Pancreas (tissue), 10 donors: ENCODE measurements at places on chromosomes 16 and 17.

DNA sequence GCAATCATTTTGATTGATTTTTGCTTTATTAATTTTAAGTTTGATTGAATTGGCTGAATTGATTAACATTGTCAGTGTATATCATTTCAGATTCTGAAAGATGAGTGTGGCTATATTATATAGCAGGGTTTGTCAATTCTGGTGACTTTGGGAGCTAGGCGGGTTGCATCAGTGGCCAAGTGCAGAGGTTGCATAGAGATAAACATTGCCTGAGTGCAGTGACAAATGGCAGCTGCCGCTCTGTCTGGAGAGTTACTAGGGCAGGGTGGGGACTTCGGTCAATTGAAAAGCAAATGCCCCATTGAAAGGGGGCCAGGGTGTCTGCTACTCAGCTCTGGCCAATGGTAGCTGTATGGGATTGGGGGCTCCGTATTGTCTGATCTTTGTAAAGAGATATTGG, 12.7 kb downstream of the SYT17 start:
- no peaks in the 10 kb centered on the region for H3K36me3 ChIP-seq
- no peak overlapping the region for H3K4me3 ChIP-seq
- H3K27me3 ChIP-seq, result no peaks in the 10 kb centered on the region

DNA sequence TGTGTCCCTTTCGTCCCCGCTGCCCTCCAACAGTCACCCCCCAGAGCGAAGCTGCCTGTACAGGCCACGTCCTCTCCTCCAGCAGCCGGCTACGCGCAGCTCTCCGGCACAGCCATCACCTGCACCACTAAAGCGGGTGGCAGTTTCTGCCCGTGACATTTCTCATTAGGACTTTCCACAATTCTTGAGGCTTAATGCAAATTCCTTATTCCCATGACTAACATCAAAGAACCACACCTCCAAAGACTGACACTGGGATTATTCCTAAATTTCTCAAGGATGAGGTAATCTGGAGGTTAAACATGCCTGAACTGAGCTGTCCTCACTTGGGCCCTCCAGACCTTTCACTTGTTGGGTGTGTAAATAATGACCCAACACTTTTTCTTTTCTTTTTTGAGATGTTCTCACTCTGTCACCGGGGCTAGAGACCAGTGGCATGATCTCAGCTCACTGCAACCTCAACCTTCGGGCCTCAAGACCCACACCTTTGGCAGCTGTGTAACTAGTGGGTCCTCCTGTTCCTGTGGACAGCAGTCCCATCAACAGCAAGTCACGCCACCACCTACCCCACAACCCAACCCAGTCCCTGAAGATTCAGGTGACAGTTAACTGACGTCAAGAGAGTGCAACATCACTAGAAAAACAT, 11.7 kb downstream of the ANKRD11 start:
- no peaks in the 10 kb centered on the region for H3K27me3 ChIP-seq
- no peak overlapping the region for H3K27ac ChIP-seq
- peaks cover 16% of the 10 kb centered on the region for H3K4me1 ChIP-seq
- H3K4me3 ChIP-seq, result no peak overlapping the region

GRCh38 chr17:63309021-63309420, 137.1 kb downstream of the CYB561 start:
- no peak overlapping the region for H3K4me3 ChIP-seq
- no peaks in the 10 kb centered on the region for H3K4me1 ChIP-seq
- no peaks in the 10 kb centered on the region for H3K27me3 ChIP-seq
- no peak for DNase-seq

DNA sequence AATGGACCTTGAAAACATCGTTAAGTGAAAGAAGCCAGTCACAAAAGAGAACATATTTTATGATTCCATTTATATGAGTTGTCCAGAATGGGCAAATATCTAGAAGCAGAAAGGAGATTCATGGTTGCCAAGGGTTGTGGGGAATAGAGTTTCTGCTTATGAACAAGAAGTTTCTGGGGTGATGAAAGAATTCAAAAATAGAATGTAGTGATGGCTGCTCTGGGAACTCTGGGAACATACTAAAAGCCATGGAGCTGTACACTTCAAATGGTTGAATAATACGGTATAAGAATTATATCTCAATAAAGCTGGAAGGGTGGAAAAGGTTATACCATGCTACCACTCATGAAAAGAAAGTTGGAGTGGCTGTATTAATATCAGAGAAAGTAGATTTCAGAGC, 18.5 kb downstream of the AKTIP start:
- H3K4me1 ChIP-seq, result no peaks in the 10 kb centered on the region
- H3K27me3 ChIP-seq, result no peaks in the 10 kb centered on the region
- no peaks in the 10 kb centered on the region for H3K36me3 ChIP-seq
- no peak for DNase-seq

DNA sequence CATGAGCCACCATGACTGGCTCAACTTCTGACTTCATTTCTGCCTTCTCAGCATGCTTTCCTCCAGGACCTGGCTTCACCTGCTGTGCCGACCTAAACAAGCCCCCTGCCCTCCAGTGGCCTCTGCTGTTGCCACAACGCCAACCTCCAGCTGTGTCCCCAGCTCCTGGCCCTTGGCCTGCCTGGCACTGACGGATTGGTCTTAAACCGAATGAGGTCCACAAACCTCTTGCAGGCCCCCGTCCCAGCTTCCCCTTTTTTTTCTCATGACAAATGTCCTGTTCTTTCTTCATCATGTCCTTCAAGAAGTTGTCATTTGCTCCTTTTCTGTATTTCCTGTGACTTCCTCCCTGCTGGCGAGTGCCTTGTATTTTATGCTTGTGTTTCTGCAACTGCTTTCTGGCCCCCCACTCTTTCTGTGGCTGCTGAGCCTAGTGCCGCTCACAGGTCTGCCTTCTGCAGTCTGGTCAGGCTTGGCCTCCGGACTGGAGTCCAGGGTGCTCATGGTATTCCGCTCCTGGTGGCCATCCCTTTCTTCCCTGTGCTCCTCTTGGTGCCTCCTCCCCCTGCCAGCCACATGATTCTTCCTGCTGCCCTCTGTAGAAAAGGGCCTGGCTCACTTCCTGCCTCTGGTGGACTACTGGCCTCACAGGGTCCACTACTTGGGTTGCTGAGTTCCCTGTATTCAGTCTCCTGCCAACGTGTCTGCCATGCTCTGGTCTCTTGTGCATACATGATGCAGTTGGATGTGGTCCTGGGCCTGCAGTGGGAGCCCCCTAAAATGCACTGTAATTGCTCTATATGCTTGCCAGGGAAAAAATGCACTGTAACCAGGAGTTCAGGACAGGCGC, 2.9 kb downstream of the ATP6V0C start:
- no peaks in the 10 kb centered on the region for H3K36me3 ChIP-seq
- peak overlapping the region; percentile 96 for H3K27ac ChIP-seq
- H3K4me3 ChIP-seq, result peak overlapping the region; percentile 91
- peaks cover 40% of the 10 kb centered on the region for H3K4me1 ChIP-seq

GRCh38 chr16:21233521-21234150, at the start of gene ANKS4B:
TSS of gene ANKS4B (plus strand) at chr16:21233699. CDS start at chr16:21233738, 39 bp downstream.
- no peaks in the 10 kb centered on the region for H3K36me3 ChIP-seq
- H3K27me3 ChIP-seq, result no peaks in the 10 kb centered on the region
- no peak within 1 kb of the TSS for H3K27ac ChIP-seq
- peaks cover 3% of the 10 kb centered on the region for H3K4me1 ChIP-seq
- DNase-seq, result peak; percentile 28

- H3K4me1 ChIP-seq, result no peaks in the 10 kb centered on the region
- H3K4me3 ChIP-seq, result no peak overlapping the region
- H3K27me3 ChIP-seq, result no peaks in the 10 kb centered on the region
- no peak for DNase-seq
Observed at GRCh38 chr17:74882517-74883240, 9.9 kb upstream of the FDXR start.

DNA sequence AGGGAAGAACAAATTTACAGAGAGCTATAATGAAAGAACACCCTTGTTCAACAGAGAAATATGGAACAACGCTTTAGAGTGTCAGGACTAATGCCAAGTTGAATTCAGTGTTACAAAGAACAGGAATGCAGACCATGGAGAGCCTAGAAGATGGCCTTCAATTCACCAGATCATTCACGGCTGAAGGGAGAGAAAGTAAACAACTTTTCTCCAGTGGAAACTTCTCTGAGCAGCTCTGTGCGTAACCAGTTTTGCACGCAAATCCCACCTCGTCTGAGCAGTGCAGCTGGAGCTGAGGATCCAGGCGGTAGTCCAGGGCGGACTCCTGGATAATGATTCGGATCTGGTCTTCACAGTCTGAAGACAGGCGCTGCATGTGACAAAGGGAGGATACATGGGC, 40.5 kb upstream of the CLEC18B start:
- H3K36me3 ChIP-seq, result peaks cover 42% of the 10 kb centered on the region
- no peak for DNase-seq
- H3K27me3 ChIP-seq, result no peaks in the 10 kb centered on the region

DNA sequence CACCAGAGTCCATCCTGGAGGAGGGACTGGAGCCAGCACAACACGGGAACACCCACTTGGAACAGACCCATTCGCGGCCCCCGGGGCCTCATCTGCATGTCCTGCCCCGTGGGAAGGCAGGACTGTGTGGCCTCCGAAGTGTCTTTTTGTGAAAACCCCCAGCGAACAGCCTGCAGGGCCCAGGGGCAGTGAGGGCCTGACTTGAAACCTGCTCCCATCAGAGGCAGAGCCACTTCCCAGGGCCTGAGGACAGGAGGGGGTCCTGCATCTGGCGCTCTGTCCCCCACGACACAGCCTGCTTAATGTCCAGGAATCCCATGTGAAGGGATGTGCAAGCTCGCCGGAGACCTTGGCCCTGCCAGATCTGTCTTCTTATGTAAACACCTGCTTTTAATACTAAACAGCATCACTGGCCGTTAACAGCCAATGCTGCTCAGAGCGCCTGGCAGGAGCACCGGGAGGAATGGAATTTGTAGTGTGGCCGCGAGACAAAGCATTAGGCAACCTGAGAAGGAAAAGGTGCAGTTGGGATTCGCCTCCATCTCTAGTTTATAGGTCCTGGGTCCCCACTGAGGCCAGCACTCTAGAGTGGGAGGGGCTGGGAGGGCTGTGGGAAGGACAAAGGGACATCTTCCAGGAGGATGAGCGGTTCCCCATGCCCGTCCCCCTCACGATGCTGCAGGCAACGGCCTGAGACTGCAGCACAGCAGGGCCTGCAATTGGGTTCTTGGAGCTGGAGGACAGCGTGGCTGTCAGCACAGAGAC, 9.6 kb upstream of the EVPL start:
- no peak for DNase-seq
- H3K36me3 ChIP-seq, result peaks cover 41% of the 10 kb centered on the region
- peaks cover 8% of the 10 kb centered on the region for H3K4me1 ChIP-seq

GRCh38 chr16:52799149-52799548, 252.2 kb upstream of the TOX3 start:
- no peaks in the 10 kb centered on the region for H3K27me3 ChIP-seq
- H3K27ac ChIP-seq, result no peak overlapping the region
- no peaks in the 10 kb centered on the region for H3K4me1 ChIP-seq
- H3K36me3 ChIP-seq, result no peaks in the 10 kb centered on the region

DNA sequence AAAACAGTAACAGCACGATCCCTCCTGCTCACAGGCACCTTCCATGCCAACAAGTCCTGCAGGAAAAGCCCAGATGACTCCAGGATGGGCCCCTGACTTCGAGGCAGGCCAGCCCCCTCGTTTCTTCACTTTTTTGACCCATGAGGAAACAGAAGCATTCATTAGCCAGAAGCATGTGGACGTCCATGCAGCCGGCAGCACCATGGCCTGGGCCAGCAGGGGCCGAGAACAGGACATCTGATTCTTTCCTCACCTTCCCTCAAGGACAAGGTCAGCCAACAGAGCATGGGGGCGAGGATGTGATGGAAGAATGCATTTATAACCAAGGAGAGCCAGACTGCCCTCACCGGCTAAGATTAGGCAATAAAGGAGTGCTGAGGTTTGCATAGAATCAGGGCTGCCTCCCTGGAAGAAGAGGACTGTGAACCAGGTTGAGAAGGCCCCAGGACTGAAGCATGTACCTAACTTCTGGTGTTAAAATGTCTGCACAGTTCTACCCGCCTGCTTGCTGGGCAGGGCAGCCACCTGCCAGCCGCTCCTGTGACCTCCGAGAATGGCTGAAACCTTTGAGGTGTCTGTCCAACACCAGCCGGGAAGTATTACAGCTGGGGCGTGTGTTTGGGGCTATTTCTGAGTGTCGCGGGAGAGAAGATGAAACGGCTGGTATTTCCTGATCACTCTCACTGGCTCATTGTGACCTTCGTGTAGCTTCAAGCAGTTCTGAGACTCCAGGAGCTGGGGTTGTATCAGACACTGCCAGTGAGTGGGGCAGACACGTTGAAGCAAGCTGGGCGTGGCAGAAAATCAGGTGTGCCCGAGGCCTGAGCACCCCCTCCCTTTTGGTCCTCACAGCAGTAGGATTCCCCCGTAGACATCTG, 94.0 kb upstream of the TNRC6C start:
- no peak overlapping the region for H3K4me3 ChIP-seq
- no peaks in the 10 kb centered on the region for H3K36me3 ChIP-seq
- no peak overlapping the region for H3K27ac ChIP-seq
- no peaks in the 10 kb centered on the region for H3K27me3 ChIP-seq
